ENCODE measurements at places on chromosomes 11 and 22.

DNA sequence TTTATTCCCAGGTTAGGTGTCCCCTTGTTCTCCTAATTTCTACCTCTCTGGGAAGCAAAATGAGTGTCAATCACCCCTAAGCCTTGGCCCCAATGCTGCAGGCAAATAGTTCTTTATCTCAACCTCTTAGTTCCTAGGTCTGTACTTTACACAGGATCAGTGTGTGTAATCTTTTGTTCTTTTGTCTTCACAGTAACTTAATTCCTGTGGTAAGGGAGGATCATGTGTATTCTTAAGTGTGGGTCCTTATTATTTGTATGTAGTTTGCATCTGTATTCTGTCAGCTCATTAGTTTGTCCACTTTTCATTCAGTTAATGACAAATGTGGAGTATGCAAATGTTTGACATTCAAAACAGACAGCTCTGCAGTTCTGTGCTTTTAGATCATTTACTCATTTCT, 166.7 kb downstream of the FAT3 start:
- no peak for DNase-seq

- no peak for DNase-seq
These were observed 108.7 kb upstream of the E2F8 start for GRCh38 chr11:19349340-19350025.

- no peak for DNase-seq
These were observed 75.2 kb downstream of the CABIN1 start for GRCh38 chr22:24086310-24086709.

GRCh38 chr11:113906516-113906915, 1.9 kb downstream of the HTR3B start:
- no peak for DNase-seq

DNA sequence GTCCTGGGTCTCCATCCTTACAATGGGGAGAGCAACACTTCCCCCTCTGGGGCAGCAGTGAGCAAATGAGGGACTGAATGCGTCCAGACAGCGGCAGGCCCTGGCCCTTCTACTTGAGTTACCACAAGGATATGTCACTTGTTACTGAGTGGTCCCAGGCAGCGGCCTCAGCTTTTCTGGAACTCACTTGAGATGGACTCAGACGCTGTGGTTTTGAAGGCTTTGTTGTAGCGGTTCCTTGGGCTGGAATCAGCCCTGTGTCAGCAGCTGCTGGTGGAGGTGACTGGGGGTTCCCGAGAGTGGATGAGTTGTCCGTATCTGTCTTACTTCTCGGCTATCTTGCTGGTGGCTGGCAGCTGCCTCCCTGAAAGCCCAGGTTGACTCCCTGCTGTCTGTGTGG, 77.0 kb downstream of the MICAL2 start:
- no peak for DNase-seq

- DNase-seq, result peak; percentile 62
These were observed 10.8 kb upstream of the CCDC86 start for GRCh38 chr11:60831143-60831500.

- no peak for DNase-seq
These were observed 11.3 kb upstream of the ACER3 start for GRCh38 chr11:76849376-76849775.

DNA sequence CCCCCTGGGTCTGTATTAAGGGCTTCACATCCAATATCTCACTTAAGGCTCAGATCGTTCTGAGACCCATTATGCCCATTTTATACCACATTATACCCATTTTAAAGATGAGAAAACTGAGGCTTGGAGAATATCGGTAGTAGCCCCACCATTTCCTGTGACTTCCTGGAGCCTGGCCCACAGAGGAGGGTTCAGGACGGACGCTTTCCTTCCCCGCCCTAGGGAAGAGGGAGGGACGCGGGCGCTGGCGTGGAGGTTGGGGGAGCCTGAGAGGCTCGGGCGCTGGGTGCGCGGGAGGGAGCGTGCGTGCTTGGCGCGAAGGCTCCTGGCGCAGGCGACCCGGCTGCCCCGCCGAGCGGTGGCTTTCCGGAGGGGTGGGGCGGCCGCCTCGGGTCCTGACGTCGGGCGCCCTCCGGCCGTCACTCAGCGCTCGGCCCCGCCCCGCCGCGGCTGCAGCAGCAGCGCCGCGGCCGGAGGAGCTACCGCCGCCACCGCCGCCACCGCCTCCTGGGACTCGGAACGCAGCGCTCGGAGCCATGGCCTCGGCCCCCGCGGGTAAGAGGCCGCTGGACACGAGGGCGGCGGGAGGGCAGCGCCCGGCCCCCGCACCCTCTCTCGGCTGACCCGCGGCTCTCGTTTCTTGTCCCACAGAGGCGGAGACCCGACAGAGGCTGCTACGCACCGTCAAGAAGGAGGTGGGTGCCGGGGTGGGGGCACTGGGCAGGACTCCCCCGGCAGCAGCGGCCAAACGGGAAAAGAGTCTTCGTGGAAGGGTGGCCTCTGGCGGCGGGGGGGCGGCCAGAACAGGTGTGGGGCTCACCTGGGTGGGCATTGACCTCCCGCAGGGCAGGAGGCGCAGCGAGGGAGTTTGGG, at the start of gene SGSM1:
Gene SGSM1, plus strand, starts transcription at position 422 of the 873 bp plus-strand sequence. Its CDS starts 115 bp downstream, at position 537.
- peak; percentile 73 for DNase-seq

- no peak for DNase-seq
These were observed 31.9 kb upstream of the PSMA1 start for GRCh38 chr11:14552089-14552488.

GRCh38 chr22:39522567-39523300, 2.4 kb downstream of the ATF4 start:
- no peak for DNase-seq

DNA sequence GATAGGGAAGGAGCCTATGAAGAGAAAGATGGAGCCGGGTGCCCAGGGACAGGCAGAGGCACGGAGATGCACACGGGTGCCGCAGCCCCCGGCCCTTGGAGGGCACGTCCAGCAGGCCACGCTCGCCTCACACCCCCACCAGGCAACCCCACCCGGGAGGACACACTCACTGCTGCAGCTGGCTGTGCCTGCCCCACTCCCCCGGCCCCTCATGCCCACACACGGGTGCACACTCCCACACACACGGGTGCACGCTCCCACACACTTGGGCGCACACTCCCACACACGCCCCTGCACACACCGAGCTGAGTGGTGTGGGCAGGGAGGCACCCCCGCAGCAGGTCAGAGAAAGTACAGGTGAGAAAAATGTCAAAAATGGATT, 1.1 kb downstream of the MOB2 start:
- no peak for DNase-seq

- no peak for DNase-seq
These were observed 107.2 kb downstream of the TSPAN18 start for GRCh38 chr11:44833877-44834452.

DNA sequence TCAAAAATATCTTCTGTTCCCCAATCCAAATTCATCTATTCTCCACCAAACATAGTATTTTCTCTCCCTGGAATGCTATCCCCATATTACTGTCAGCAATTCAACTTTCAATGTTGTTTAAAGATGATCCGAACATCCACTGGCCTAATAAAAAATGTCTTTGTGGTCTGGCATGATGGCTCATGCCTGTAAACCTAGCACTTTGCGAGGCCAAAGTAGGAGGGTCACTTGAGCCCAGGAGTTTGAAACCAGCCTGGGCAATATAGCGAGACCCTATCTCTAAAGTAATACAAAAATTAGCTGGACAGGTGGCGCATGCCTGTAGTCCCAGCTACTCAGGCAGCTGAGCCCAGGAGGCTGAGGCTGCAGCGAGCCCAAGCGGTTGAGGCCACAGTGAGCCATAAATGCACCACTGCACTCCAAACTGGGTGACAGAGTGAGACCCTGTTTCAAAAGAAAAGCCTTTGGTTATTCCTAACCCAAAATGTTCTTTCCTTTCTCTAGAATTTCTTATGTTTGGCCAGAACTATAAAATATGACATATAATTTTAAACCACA, 29.8 kb downstream of the SIK3 start:
- DNase-seq, result no peak

DNA sequence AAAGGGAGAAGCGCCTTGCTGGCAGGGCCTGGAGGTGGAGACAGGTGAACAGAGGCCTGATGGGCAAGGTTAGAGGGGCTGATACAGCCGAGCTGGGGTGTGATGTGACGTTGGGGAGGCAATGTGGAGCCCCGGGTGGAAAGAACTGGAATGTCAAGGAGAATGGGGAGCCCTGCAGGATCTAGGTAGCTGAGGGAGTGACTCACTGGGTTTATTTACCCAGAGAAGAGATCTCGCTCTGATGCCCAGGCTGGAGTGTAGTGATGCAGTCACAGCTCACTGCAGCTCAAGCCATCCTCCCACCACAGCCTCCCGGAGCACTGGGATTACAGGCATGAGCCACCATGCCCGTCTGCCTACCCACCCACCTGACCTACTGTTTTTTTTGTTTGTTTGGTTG, 1.9 kb upstream of the CYB5R3 start:
- no peak for DNase-seq

DNA sequence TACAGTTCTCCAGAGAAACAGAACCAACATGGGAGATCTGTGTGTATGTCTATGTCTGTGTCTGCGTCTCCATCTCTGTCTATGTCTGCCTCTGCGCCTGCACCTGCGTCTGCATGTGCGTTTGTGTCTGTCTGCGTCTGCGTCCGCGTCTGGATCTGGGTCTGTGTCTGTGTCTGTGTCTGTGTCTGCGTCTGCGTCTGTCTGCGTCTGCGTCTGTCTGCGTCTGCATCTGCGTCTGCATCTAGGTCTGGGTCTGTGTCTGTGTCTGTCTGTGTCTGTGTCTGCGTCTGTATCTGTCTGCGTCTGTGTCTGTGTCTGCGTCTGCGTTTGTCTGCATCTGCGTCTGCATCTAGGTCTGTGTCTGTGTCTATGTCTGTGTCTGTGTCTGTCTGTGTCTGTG, 88.4 kb upstream of the SLC22A12 start:
- no peak for DNase-seq

GRCh38 chr11:3732671-3733436, 61.7 kb upstream of the CHRNA10 start:
- DNase-seq, result no peak

GRCh38 chr11:16867097-16867496, 128.7 kb downstream of the C11orf58 start:
- no peak for DNase-seq

GRCh38 chr11:125833016-125833415, at the start of gene PATE4:
TSS of gene PATE4 (plus strand) at chr11:125833316. CDS start at chr11:125833360, 44 bp downstream.
- DNase-seq, result no peak

DNA sequence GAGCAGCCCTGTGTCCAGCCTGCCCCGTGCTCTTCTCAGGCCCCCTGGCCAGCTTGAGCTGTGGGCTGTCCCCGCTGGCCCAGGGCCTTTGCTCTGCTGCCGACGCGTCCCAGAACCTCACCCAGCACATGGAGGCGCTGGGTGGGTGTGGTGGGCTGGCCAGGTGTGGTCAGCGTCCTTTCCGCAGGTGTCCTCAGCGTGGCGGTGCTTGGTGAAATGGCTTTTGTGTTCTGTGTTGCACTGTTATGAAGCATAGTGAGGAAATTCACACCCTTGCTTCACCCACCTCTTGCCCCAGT, 37.4 kb downstream of the GRAMD4 start:
- DNase-seq, result no peak

GRCh38 chr11:109236696-109237095, 185.3 kb upstream of the C11orf87 start:
- DNase-seq, result no peak

DNA sequence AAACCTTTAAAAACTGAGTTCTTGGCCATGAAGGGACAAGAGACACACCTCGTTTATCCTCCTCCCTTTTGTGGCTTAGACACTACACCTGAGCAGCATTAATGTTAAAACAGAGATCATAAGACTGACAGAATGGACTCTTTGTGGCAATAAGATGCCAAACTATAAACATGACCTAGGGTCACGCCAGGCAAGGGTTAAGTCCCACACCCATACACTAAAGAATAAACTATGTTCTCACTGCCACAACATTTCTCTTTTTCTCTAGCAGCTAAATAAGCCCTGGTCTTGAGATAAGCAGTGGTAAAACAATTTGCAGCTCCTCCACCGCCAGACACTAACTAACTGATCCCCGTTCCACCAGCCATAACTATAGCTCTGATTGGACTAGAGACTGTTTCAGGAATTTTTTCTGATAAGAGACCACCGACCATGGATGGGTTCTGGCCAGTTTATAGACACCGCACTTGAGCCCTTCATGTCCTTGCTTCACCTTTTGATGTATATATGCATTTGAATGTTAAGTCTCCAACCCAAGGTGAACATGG, 4.9 kb upstream of the SLCO2B1 start:
- no peak for DNase-seq

GRCh38 chr11:8087185-8087584, 6.2 kb downstream of the TUB start:
- no peak for DNase-seq

GRCh38 chr11:106625566-106625965, 392.7 kb downstream of the GUCY1A2 start:
- DNase-seq, result no peak

GRCh38 chr11:2529636-2530035, 84.8 kb downstream of the KCNQ1 start:
- no peak for DNase-seq

- no peak for DNase-seq
These were observed 255.9 kb upstream of the POU2AF2 start for GRCh38 chr11:110989428-110990133.

DNA sequence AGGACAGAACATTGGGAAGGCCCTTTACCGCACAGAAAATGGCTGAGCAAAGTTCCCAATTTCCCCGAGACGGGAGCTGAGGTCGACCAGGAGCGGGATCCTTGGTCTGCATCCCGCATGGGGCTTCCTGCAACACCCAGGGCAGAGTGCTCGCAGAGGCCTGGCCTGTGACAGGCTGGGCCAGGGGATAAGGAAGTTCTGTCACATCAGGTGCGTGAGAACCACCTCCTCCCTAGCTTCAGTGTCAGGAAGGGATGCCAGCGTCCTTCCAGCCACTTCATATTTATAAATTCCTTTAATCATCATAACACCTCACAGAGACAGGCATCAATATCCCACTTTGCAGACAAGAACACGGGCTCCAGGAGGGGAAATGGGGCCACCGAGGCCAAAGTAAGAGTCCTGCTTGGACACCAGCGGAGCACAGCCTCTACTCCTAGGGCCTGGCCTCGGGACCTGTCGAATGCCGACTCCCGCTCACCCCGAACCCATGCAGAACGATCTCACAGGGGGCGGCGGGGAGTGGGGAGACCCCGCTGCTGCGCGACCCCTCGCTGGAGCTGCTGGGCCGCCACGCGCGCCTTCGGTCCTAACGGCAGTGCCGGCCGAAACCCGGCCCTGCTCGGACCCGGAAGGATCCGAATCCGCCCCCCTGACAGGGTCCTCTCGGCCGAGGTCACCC, 532 bp downstream of the BET1L start:
- peak; percentile 28 for DNase-seq

- DNase-seq, result no peak
These were observed 94.6 kb upstream of the ALKBH3 start for GRCh38 chr11:43786016-43786415.

GRCh38 chr11:16295592-16295991, 60.8 kb downstream of the SOX6 start:
- no peak for DNase-seq

DNA sequence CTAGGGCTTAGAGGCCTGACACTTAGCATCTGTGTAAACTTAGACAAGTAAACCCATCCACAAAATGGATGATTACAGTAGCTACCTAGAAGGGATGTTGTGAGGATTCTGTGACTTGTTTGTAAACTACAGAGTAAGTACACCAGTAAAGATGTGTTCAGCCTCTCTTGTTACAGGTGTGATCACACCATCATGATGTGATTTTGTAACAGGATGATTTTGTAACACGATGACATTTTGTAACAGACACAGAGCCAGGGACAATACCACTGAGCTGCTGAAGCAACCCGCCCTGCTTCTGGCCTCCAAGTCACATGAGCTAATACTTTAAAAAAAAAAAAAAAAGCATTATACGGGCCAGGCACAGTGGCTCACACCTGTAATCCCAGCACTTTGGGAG, 17.0 kb downstream of the FADD start:
- DNase-seq, result no peak

GRCh38 chr11:45658292-45658991, 7.0 kb downstream of the CHST1 start:
- DNase-seq, result no peak

Data from activated naive CD4-positive, alpha-beta T cell (primary cell).